ENCODE measurements at places on chromosomes 7 and 10.
A peak's percentile ranks its signal among the peaks of the same experiment; 100 is the strongest.

GRCh38 chr10:93189944-93190343 lies 116.3 kb downstream of the CYP26A1 start:
- DNase-seq = no peak

GRCh38 chr7:50828116-50828515 lies 45.4 kb upstream of the GRB10 start:
- DNase-seq = no peak

GRCh38 chr10:68463365-68464093 lies 8.2 kb downstream of the DNA2 start:
- DNase-seq = no peak

GRCh38 chr10:26681076-26681475 lies 16.4 kb upstream of the PDSS1 start:
- no peak for DNase-seq

GRCh38 chr7:19397911-19398310 lies 252.7 kb upstream of the FERD3L start:
- DNase-seq = no peak

DNA sequence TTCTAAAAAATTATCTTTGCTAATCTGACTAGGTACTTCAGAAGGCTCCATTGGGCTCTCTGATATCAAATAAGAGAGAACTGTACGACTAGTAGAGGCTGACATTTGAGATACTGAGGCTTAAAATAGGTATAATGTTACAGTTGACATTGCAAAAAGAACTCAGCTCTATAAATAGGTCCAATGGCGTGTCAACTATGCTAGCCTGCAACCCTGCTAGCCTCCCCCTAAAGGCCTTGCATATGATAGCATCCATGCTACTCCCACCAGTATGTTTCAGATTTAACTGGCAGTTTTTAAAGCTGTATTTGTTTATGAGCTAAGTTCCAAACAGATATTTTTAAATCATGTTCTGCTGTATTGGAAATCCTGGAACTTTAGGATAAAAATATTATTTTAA lies at the start of gene PPP1R3A:
PPP1R3A (minus strand) TSS at position 64 of the 400 bp plus-strand sequence; CDS start at position 51, 13 bp downstream.
- DNase-seq = peak; percentile 7

- no peak for DNase-seq
These were observed 41.5 kb upstream of the EPC1 start for GRCh38 chr10:32388258-32389027.

GRCh38 chr7:141704741-141705140 lies 2.8 kb upstream of the DENND11 start:
- no peak for DNase-seq

DNA sequence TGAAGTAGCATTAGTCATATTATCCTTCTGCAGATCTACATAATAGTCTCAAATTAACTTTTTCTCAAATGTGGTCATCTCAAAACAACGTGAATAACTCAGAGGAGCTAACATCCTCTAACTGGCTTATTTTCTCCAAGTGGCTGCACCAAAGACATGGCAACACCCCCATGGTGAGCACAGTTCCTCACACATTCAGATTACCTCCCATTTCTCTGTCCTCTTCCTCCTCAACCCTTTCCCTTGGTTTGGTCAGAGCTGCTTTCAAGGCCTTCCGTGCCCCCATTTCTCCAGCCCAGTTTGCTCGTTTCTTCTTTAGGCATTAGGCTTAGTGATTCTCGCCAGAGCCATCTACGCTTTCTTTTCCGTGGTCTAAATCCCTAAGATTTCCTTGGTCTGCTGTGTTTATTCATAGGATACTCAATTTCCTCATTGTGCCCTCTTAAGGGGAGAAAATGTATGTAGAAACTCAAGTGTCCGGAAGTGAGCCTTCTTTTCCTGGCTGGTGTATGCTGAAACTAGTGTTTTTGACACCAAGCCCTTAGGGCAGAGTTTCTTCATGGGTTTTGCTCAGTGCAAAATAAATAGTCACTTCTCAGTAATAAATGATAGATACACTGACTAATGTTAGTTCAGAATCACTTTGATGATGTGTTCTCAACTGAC lies 2.6 kb downstream of the MET start:
- DNase-seq = no peak

DNA sequence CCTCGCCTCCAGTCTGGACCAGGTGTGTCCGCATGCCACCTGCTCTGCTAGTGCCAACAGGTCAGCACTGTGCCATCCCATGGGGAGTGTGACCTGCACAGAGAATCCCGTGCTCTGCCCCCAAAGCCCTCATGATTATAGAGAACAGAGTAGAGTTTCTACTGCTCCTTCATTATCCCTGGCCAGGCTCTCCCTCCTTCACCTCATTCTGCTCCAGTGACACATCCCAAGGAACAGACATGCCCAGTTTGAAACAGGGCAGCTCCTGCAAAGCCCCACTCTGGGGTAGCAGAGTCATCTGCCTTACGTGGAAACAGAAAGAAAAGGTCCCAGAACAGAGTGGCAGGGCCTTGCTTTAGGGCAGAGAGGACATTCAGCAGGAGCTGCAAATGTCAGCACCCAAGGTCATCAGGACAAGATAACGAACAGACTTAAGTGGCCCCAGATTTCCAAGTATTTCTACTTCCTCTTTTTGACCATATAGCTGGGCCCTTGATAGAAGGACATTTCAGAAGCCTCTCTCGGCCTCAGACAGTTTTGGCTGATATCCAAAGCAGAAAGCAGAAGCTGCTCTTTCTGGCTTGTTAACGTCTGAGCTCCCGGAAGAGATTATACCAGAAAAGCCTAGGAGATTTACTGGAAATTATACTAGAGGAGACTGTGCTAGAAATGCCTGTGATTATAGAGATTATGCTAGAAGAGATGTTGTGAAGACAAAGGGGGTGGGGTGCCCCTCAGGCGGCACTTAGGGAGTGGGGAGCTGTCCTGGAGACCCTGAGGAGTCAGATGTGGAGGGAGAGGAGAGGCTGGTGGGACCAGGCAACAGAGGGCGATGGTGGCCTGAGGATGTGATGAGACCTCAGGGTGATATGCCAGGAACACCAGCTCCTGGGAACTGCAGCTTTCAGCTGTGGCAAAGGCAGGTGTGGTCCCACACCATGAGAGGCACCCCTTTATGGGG lies 12.6 kb downstream of the TMEM176B start:
- no peak for DNase-seq

GRCh38 chr10:35322636-35323035 lies 13.7 kb upstream of the CCNY start:
- DNase-seq = no peak

GRCh38 chr7:155450970-155451801 lies 6.7 kb upstream of the EN2 start:
- no peak for DNase-seq

GRCh38 chr7:112550468-112551060 lies 69.8 kb downstream of the LSMEM1 start:
- DNase-seq = peak; percentile 31

DNA sequence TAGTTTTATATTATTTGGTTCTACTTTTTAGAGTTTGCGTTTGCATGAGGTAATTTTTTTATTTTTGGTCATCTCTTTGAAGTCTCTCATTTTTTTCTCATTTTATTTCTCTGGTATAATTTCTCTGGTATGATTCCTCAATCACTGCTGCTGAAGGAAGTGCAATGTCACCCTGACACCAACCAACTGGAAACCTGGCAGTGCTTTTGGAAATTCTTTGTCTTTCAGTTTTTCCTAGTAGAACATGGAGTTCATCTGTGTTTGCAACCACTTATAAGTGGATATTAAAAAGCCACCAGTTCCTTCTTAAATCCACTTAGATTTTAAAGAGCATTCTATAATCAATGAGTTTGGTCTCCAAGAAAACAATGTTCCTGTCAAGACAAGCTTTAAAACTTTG lies 291.8 kb downstream of the PRKG1 start:
- DNase-seq = no peak

DNA sequence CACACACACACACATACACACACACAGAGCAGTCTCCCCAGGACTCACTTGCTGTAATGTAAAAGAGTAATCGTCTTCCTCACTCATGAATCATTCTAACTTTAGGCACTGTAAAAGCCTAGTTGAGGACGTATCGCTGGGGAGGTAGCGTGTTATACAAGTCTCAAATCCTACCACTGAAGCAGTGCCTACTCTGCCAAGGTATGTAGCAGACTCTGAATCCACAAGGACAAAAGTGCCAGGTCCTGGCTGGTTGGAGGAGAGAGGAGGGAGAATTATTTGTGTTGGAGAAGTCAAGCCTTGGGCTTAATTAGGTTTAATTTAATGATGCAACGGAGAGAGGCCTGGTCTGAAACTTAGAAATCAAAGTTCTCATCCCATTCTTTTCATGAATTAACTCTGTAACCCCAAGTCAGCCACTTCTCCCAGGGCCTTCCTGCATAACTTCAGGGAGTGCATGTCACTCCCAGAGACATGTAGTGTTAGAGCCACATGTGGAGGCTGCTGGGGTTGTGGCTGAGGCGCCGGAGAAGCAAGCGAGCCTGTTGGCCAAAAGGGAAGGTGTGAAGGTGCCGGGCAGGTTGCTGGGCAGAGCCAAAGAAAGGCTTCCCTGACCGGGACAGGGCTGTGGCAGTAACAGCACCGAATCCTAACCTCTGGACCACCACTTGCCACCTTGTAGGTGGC lies 36.7 kb downstream of the NKX2-3 start:
- no peak for DNase-seq

DNA sequence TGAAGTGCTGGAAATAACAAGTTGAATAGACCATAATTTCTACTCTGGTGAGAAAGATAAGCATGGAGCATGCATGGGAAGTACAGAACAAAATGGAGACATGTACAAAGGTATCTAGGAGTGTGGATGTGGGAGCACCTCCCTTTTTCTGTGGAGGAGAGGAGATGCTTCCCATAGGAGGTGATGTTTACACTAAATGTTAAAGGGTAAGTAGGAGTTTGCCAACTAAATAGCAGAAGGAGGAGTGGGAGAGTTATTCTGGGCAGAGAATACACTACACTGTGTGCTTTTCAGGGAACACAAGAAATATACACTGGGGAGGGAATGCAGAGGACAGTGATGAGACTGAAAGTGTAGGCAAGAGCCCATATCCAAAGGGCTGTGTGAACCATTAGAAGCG lies 21.1 kb upstream of the PANK1 start:
- no peak for DNase-seq

DNA sequence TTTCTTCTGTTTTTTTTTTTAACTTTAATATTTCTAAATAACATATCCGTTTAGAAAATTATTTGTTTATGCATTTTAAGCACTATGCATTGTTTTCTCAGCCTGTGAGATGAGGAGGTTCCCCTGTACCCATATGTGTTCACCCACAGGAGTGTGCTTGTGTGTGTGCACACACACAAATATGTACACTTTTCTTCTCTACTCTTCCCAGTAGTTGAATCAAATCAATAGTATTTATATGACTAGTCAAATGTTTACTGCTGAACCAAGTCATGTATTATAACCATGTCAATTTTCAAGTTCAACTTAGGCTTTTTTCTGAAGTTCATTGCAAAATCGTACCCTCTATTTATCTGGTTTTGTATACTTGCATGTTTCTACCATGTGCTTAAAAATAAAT lies 37.3 kb downstream of the HDAC9 start:
- DNase-seq = no peak

- no peak for DNase-seq
These were observed 53.2 kb upstream of the ZNF33B start for GRCh38 chr10:42691361-42692120.

DNA sequence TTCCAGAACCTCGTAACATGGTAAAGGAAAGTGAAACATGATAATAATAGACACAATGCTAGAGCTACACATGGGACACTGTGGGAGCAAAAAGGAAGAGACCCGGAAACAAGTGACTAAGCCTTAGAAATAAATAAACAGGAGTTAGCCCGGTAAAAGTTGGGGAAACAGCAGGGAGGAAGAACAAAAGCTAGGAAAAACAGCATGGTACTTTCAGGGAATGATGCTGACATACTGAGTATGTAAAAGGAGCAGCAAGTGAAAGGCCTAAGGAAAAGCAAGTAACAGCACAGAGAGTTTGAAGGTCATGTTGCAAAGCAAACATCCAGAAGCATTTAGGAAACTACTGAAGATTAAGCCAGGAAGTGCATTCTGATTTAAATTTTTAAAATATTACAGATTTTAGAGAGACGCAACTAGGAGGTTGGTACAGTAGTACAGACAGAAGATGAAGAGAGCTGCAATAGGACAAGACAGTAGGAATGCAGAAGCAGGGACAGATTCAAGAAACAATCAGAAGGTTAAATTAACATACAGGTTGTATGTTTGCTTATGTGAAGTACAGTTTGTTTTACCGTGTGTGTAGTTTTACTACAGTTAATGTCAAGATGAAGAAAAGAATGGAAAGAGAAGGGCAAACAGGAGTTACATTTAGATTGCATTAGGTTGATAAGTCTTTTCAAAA lies 63.7 kb downstream of the ARHGAP12 start:
- DNase-seq = no peak

DNA sequence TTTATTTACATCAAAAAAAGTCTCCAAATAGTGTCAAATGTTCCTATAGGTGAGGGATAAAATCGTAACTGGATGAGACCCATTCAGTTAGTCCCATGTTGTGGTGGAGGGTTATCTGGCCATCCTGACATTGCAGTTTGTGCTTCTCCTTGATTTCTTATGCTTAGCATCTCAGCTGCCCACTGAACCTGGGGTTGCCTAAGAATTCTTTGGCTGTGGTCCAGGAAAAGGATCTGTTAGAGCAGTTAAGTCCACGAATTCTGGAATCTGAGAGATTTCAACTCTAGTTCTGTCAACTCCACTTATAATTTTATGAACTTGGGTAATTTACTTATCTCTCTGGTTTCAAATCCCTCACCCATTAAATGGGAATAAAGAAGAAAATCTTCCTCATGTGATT lies 1673.4 kb downstream of the REEP3 start:
- no peak for DNase-seq

DNA sequence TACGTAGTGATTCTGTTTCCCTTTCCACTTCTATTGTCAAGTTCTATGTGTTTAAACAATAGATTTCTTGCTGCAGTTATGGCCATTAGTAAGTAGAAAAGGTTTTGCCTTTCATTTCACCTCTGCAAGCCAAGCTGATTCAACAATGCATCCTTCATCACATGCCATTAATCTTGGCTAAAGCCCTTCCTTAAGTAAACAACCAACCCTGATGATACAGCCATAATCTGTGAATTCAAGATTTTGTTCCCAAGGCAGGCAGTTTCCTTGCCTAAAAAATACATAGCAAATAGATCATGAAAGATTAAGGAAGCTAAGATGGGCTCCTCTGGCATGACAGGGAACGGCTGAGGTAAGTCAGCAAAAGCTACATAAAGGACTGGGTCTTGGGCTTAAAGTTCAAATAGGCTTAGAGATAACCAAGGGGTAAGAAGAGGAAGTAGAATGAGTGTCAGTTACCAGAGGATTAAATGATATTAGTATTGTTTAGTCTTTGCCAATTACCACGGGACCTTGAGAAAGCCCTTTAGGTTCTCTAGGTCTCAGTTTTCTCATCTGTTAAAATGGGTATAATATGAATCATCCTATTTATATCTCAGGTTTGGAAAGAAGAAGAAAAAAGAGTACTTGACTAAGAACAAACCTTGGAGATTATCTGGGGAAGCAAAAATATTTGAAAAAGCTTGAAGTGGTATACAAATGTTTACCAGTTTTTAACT lies 35.9 kb upstream of the ANK3 start:
- DNase-seq = no peak

- no peak for DNase-seq
These were observed 3.6 kb upstream of the GRID2IP start for GRCh38 chr7:6554848-6555247.

- DNase-seq = no peak
These were observed 16.0 kb upstream of the INPP5A start for GRCh38 chr10:132521466-132522102.

All from NCI-H526 (cell line).